C1 segment of cervical spinal cord (tissue), 14 donors: ENCODE measurements at places on chromosomes 6 and 20.

DNA sequence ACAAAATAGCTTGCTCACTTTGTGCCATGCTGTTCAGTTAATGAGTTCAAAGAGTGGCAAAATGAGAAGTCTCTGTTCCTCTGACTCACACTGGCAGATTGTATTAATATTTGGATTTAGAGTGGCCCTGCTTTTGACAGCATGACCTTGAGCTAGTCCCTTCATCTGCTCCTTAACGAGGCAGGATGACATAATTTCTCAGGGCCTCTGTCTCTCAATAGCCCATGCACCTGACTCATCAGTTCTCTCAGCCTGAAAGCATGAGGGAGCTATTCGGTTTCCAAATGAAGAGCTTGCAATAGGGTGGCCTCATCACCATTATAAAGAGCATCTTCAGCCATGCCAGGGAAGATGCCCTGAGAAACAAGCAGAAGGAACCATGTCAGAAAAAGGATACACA, 38.2 kb downstream of the CAP2 start:
- DNase-seq = no peak

DNA sequence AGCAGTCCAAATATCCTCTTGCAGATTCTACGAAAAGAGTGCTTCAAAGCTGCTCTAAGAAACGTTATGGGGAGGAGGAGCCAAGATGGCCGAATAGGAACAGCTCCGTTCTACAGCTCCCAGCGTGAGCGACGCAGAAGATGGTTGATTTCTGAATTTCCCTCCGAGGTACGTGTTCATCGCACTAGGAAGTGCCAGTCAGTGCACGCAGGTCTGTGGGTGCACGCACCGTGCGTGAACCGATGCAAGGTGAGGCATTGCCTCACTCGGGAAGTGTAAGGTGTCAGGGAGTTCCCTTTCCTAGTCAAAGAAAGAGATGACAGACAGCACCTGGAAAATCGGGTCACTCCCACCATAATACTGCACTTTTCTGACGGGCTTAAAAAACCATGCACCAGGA, 272.1 kb upstream of the DEFB115 start:
- no peak for DNase-seq

DNA sequence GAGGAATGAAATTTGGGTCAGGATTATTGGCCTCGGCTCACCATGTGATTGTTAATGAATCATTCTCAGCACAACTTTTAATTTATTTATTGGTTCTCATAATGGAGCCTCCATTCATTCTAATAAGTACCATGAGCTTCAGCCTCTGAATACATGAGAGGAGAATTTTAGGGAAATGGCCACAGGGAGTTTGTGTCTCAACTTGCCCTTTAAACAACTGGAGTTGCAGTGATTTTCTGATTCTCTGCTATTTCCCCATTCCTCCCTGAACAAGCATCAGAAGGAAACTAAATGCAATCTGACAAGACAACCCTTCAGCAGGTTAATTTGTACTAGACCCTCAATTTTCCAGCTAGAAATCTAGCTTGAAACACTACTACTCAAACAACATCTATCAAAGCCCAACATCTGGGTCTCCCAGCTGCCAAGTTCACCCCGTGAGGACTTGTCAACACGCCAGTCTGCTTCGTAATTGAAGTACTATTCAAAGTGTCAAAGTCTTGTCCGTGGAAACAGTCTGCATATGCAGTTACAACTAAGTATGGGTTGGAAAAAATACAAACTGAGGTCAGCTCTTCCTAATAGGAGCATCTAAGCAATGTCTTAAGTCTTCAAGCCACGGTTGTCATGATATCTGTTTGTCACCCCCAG, 235.4 kb downstream of the CDH4 start:
- DNase-seq = no peak

GRCh38 chr6:22073516-22074198, 223.2 kb downstream of the PRL start:
- DNase-seq = no peak

DNA sequence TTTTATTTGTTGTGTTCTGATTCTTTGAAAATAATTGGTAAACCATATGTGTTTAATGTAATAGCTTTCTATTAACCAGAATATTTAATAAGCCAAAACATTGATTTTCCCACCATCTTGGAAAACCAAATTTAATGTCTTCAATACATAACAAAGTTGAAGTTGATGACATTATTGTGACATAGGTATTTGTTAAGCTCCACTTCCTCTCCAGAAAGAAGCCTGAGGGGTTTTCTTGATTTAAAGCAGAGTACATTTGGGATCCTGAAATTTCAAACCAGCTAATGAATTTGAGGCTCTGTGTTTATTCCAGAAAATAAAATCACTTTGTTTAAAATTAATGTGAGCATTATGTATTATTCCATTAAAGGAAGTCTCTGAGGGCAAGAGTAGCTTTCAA, 106.3 kb downstream of the PERP start:
- DNase-seq = no peak

GRCh38 chr6:121925024-121925423, 474.4 kb upstream of the HSF2 start:
- no peak for DNase-seq

DNA sequence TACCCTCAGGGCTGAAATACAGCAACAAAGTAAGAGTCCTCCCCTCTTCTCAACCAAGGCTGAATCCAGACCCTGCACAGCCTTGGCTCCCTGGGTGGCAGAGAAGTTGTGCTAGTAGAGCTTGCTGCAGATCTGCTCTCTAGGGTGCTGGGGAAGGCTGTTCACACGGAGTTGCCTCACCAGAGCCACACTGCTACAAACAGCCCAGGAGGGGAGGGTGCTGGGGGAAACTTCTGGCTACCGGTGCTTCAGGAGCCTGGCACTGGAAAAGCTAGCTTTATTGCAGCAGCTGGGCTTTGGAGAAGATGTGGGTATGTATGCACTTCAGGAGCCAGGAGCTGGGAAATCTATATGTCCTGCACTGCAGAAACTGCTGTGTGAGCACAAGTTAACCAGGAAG, 37.6 kb upstream of the SUPT3H start:
- DNase-seq = no peak

- no peak for DNase-seq
Measured at GRCh38 chr20:21920211-21920610, 214.7 kb downstream of the PAX1 start.

- no peak for DNase-seq
Measured at GRCh38 chr20:24640686-24641085, 171.3 kb downstream of the SYNDIG1 start.

DNA sequence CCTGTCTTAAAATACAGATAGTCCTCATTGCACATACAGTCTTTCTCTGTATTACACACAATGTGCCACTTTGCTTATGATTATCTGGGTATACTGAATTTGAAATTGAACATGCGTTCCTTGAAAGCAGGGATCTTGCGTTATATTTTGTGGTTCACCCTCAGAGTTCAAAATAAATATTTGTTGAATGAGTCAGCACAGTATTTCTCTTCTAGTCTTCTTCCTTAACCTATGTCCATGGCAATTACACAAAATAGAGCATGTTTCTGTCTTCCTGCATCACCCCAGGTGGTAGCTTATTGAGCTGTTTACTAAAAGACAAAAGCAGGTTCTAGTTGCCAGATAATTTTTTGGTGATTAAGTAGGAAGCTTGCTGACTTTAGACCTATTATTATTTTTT, 272.9 kb upstream of the FERMT1 start:
- DNase-seq = no peak

- no peak for DNase-seq
Measured at GRCh38 chr20:12315652-12316051, 398.0 kb downstream of the BTBD3 start.
